ENCODE measurements at places on chromosomes 7 and 10. TPM values are rescaled to one million over a fixed set of nuclear protein-coding genes. Genes with fewer than 3 reads are reported as not detected.

GRCh38 chr10:122271076-122271475 is at the start of gene BTBD16:
Gene BTBD16 (plus strand): TSS chr10:122271296. CDS start chr10:122275082, 3,786 bp downstream.
- no peak for DNase-seq

- no peak for DNase-seq
These were observed 739 bp upstream of the CCDC186 start for GRCh38 chr10:114174695-114175188.

DNA sequence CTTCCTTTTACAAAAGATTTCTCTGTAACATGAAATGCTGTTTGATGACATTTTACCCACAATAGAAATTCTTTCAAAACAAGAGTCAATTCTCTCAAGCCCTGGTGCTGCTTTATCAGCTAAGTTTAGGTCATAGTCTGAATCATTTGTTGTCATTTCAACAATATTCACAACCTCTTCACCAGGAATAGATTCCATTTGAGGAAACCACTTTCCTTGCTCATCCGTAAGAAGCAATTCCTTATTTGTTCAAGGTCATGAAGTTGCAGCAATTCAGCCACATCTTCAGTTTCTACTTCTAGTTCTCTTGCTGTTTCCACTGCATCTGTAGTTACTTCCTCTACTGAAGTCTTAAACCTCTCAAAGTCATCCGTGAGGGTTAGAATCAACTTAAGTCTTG is 315.3 kb downstream of the TYW1 start:
- no peak for DNase-seq

DNA sequence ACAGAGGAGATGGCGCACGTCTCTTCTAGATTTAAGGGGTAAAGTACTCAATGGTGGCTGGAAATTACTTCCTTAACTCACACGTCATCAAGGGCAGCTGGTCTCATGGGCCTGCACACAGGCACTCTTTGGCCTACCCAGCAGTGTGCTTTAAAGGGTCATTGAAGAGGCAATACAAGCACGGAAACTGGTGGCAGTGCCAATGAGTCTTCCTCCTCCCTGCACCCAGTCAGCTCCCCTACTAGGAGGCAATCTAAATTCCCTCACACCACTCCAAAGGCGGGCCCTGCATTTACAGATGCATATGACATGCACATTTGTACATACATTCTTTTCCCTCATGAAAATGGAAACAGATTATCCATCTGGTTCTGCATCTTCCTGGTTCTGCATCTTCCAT is 47.4 kb downstream of the PPIF start:
- no peak for DNase-seq

DNA sequence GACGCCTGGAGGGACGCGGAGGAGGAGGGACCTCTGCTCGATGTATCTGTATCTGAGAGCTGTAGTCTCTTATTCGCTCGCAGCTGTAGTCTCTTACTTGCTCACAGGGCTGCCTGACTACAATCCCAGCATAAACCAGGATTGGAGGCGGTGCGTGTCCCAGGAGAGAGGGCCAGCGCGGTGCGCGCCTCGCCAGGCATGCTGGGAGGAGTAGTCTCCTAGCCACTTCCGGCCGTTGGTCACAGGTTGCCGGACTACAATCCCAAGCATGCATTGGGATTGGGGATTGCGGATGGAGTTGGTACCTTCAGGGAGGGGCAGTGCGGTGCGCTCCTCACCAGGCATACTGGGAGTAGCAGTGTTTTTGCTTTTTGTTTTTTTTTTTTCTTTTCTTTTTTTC is 421.7 kb upstream of the NUPR2 start:
- no peak for DNase-seq

GRCh38 chr10:32210306-32211045 is 136.5 kb downstream of the EPC1 start:
- DNase-seq, result peak; percentile 65

GRCh38 chr7:106947244-106947728 is 82.2 kb downstream of the PIK3CG start:
- peak; percentile 35 for DNase-seq

DNA sequence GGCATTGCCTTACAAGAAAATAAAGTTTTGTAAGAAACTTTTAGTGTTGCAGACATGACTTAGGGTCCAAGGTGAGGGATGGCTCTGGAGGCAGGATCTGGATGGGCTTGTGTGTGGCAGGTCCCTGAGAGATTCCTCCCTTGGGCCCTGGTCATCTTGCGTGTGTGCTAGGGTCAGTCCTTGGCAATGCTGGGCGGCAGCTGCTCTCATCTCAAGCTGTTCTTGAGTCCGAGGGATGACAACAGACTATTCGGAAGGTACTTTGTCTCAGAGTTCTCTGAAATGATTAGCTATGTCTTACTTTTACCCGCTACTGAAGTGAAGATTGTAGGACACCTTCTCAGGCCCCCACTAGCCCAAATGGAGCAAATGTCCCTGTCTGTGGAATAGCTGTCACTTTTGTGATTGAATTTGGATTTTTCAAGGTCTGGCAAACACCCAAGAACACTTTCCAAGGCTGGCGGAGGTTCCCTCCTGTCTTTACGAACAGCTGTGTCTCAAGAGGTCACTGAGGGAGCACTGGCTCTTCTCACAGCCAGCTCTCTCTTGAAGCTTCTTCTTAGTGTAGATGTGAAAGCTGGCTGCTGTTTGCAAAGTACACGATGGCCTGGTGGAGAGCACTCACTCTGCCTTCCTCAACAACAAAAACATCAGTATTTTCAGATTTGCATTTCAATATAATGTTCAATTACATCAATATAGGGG is 253.6 kb downstream of the STK31 start:
- DNase-seq, result no peak

GRCh38 chr7:135231686-135232085 is 2.0 kb upstream of the STRA8 start:
- no peak for DNase-seq

- DNase-seq, result no peak
These were observed 584.6 kb downstream of the CNTNAP2 start for GRCh38 chr7:146701166-146701565.

GRCh38 chr7:50677638-50677996 is 105.1 kb downstream of the GRB10 start:
- peak; percentile 41 for DNase-seq

DNA sequence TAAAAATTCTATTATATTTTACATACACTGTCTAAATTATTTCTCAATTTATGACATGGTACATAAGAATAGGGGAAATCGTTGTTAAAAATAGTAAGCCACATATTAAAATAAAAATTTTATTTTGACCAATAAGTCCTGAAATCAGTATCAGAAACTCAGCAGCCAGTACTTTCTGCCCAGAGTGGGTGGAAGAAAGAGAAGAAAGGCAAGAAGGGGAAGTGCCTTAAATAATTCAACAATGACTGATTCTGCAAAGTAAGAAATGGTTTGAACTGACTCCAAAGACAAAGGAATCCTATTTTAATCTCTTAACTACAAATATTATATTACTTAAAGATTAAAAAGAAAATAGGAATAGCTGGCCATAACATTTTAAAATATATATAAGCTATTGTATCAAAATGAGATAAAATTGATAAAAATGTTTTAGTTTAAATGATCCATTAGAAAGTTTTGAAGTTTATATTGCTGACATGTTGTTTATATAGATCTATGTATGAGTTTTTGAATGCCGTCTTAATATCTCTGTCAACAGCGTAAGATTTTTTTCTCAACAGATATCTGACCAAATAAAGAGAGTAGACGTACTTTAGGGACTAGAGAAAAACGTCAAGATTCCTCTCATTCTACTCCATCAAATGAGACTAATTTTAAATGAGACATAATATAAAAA is 30.2 kb upstream of the NRCAM start:
- no peak for DNase-seq

GRCh38 chr10:122164023-122164601 is 107.0 kb upstream of the BTBD16 start:
- no peak for DNase-seq

DNA sequence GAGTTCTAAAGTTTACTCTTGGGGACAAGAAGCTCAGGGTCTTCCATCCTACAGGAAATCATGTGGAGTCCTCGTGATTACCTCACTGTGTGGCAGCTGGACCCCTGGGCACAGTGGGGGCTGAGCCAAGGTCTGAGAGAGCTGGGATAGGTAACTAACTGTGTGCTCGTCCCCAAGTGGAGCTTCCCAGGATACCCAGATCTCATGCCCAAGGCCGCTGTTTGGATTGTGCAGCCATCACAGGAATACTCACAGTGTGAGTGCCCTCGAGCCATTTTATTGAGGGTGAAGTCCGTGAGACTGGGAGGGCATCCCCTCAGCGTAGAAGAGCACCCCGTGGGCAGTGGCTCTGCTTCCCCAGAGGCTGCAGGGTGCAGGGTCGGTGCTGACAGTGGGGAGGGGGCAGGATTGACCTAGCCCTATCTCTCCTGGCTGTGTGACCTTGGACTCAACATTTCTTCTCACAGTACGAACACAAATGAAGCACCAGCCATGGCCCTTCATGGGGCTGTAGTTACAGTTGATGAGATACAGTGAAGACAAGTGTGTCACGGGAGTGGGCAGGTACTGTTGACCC is 69.6 kb upstream of the LEP start:
- no peak for DNase-seq

DNA sequence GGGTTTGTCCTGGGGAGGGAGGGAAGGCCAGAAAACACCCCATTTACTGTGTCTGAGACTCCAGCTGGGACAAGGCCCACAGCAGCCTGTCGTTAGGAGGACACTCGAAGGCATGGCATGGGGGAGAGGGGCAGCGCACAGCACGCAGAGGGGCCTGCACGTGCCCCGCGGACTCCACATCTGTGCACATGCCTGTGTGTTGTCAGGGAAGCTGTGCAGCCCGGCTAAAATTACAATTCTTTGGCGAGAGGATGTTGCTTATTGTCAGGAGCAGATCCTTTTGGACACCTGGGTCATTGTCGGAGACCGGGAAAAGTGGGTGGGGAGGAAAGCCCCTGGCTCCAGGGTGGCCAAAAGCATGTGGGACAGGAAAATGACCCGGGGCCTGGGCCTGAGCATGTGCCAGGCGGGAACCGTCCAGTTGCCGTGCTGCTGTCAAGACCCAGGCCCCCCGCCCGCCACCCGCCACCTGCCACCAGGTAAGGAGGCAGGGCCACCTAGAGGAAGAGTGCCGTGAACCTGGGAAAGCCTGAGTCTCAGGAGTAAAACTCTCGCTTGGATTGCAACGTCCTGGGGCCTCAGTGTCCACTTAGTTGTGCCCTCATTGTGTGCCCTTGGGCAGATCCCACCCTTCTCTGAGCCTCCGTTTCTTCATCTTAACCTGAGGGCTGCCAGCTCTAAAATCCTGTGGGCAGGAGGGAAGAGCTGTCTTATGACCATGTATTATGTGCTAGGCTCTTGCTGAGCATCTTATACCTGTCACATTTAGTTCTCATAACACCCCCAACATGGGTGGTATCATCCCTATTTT is 7.2 kb downstream of the VSIR start:
- DNase-seq, result no peak

- DNase-seq, result no peak
These were observed 238.4 kb downstream of the DIP2C start for GRCh38 chr10:451021-451471.

DNA sequence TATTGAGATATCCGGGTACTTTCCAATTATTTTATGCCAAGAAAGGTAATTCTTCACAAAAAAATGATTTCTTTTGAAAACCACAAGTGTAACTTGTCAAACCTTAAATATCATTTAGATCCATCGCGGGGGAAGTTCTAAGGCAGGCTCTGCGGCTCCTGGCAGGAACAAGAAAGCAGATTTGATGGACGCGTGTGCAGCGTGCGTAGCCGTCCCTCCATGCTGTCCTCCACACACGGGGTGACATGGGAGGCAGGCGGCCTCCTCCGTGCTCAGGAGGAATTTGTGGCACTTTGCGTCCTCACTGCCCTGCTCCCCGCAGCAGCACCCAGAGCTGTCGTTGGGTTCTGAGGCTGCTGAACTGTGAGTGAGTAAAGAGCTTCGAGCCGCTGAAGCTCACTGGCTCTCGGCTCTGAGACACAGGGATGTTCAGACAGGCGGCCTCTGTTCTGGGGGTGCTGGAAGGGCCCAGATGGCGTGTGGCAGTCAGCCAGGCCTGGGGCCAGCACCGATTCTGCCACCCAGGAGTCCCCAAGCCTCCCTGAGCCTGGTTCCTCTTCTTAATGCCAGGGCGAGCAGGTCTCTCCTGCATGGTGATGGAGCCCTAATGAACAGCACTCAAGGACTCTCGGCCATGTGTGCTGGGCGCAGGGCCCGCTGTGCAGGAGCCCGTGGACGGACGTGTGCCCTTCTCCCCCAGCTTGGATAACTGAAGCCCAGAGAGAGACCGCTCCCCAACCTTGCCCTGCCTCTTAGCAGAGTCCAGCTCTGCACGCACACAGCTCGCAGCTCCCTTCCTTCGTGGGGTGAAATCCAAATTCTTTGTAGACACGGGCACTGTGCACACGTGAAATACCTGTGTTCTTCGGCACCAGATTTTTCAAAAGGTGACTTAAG is 185.4 kb upstream of the SHH start:
- no peak for DNase-seq

- DNase-seq, result no peak
These were observed 765 bp downstream of the CELF2 start for GRCh38 chr10:11018432-11018841.

- DNase-seq, result no peak
These were observed 50.5 kb downstream of the POT1 start for GRCh38 chr7:124879103-124879502.

DNA sequence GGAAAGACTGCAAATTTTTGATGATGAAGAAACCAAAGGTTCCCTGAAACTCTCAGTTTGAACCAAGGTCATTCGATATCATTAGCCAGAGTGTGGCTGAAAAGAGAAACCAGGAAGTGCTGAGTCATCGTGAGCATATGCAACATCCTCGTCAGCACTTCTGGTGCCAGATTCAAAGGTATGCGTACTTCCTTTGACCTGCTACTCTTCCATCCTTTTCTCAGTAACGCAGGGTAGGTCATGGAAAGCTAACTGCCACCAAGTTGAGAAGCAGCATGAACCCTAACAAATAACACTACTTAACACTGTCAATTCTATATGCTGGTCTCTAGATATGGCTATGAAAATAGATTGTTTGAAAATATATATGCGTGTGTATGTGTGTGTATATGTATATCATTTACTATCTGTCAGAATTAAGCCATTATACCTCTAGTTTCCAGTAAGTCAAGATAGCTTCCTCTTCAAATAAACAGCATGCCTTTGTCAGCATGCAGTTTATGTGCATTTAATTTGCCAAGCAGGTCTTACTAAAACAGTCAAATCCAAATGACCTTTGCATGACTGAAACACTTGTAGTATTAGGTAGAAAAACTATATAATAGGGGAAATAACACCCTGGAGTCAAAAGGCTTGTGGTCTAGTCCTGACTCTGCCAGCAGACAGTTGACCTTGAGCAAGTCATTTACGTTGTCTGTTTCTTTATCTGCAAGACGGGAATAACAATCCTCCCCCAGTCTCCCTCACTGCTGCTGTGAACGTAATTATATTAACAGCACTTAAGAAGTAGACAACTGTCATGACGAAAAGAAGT is 26.4 kb downstream of the CDK6 start:
- DNase-seq, result peak; percentile 90

- no peak for DNase-seq
These were observed 582.9 kb upstream of the ANKRD30A start for GRCh38 chr10:36542493-36542892.

TSPAN33 gene
- 15.3 TPM for total RNA-seq

OR6V1 gene
- total RNA-seq, result not detected

FAM25G gene
- total RNA-seq, result not detected

SLC26A5 gene
- total RNA-seq, result 0.11 TPM

MPP7 gene
- total RNA-seq, result 16.4 TPM

CHRM2 gene
- not detected for total RNA-seq

PDE1C gene
- total RNA-seq, result not detected

KLHDC10 gene
- total RNA-seq, result 21.6 TPM

TUBB8 gene
- total RNA-seq, result 0.31 TPM

NPTX2 gene
- total RNA-seq, result not detected

ARHGAP22 gene
- total RNA-seq, result not detected

Measured in HepG2 (cell line).